Activated naive CD4-positive, alpha-beta T cell (primary cell): ENCODE measurements at places on chromosomes 1 and 21.

DNA sequence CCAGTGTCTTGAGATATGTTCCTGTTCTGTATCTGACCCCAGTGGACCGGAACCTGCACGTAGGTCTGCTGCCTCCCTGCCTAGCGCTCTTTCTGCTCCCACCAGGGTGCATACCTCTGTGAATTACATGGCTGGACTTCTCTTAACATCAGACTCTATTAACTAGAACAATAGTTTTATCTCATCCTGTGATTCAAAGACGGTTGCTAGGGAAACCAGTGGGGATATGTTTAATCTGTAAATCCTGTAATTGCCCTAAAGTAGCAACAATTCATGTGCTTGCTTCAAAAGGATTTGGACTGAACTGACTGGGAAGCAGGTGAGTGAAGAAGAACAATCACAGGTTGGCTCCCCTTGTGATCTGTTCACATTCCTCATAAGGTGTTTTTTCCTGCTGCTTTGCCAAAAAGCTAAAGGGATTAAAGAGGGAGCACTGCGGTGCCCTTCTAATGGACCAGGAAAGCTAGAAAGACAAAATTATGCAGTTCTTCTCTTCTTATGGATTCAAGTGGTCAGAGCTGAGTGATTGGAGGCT, 52.7 kb upstream of the DIRAS3 start:
- no peak for DNase-seq

- no peak for DNase-seq
These were observed 498.9 kb downstream of the TTLL7 start for GRCh38 chr1:83499998-83500397.

- no peak for DNase-seq
These were observed 15.2 kb upstream of the LMNA start for GRCh38 chr1:156099282-156099681.

DNA sequence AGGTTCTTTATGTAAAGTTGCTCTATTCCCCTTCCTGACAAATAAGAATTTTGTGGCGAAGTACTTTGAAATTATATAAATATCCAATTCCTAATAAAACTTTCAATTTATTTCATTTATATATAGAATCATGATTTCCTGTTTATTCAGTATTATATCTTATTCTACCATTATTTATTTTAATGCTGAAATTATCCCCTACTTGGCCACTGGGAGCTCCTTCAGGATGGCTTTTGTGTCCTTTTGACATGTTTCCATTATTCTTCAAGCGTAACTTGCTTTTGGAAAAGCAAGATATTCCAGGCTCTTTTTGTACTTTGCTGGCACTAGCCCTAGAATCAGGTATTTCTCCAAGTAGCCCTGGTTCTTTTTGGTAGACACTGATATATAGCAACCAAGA, 67.2 kb upstream of the CACYBP start:
- DNase-seq, result no peak

- DNase-seq, result no peak
These were observed 15.9 kb upstream of the MUTYH start for GRCh38 chr1:45356186-45356585.
